Endothelial cell (in vitro differentiated cells): ENCODE measurements at places on chromosomes 1 and 21.

GRCh38 chr1:225354906-225355305 lies 72.9 kb downstream of the LBR start:
- H3K27me3 ChIP-seq: no peaks in the 10 kb centered on the region
- no peak overlapping the region for H3K4me3 ChIP-seq
- H3K4me1 ChIP-seq: peaks cover 3% of the 10 kb centered on the region
- no peaks in the 10 kb centered on the region for H3K36me3 ChIP-seq
- no peak overlapping the region for H3K27ac ChIP-seq
- no peak for DNase-seq

DNA sequence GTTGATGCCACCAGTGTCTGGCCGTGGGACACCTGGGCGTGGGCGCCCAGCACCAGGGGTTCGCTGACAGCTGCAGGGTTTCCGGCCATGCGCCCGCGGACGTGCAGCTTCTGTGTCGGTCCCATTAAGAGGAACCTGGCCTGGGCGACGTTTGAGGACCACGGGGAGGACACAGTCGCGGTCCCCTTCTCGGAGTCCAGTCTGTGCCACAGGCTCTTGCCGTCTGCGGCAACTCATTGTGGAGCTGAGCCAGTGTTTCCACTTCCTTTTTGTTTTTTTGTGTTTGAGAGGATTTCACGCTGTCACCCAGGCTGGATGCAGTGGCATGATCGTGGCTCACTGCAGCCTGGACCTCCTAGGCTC lies 1.6 kb upstream of the C1orf159 start:
- H3K27me3 ChIP-seq: peaks cover 17% of the 10 kb centered on the region
- DNase-seq: no peak
- H3K36me3 ChIP-seq: peaks cover 10% of the 10 kb centered on the region

DNA sequence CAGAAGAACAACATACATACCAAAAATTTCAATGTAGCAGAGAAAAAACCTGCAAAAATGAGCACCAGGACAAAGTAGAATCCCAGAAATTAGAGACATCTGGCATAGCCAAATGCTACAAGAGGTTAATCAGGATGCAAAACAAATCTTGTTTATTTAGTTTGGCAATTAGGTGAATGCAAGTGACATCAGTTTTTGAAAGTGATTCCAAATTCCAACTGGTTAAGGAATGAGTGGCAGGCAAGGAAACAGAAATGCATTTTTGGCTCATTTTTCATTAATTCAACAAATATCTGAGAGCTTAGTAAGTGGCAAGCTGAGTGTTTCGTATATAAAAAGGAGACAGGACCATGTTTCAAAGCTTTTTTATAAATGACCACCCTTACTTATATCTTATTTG lies 21.3 kb downstream of the SCAF4 start:
- no peak overlapping the region for H3K27ac ChIP-seq
- no peaks in the 10 kb centered on the region for H3K27me3 ChIP-seq

DNA sequence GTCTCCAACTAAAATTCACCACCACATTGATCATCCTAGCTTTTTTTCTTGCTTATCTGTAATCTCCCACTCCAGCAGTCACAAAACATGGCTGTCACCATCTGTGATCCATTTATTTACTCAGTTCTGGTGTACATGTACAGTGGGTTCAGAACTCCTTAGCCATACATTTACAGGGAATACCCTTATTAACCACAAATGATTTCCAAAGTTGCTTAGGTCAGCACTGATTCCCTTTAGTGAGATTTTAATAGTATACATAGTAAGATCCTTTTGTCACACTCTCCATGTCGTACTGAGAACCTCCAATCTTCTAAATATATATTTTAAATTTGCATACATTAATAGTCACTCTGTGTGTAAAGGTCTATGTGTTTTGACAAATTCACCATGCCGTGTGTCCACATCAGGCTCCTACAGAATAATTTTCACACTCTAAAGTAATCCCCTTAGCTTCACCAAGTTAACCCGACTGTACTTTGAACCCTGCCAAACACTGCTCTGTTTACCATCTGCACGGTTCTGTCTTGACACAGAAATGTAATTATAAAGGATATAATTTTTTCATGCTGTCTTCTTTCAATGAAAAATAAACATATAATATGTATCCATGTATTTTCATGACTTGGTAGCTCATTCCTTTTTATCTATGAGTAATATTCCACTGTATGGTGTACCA lies 473.6 kb upstream of the ZP4 start:
- no peaks in the 10 kb centered on the region for H3K36me3 ChIP-seq
- no peaks in the 10 kb centered on the region for H3K4me1 ChIP-seq
- no peak overlapping the region for H3K27ac ChIP-seq
- no peaks in the 10 kb centered on the region for H3K27me3 ChIP-seq

DNA sequence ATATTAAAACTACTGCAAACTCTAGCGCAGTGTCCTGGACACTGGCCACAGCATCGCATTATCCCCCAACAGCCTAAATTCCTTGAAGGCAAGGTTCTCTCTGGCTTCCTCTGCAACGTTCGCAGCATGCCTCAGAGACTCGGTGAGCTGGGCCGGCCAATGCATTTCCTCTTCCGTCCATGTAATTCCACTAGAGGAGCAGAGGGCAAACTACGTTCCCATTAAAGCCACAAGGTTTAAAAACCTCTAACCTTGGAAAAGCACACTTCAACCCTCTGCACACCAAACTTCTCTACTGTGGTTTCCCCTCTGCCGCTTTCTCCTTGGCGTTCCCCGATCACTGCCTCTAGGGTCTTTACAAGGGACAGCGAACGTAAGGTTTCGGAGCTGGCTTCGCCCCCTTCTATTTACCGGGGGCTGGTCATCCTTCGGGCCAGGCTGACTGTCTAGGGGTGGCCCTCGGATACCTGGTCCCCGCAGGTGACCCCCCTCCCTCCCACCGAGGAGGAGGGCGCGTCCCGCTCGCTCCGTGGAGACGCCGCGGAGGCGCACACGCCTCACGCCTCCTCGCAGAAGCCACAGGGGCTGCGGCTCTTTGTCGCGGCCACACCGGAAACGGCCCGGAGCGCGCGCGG lies 456 bp upstream of the SMYD2 start:
- H3K4me3 ChIP-seq: peak overlapping the region; percentile 92
- H3K4me1 ChIP-seq: peaks cover 32% of the 10 kb centered on the region
- peak; percentile 57 for DNase-seq
- H3K27me3 ChIP-seq: peaks cover 6% of the 10 kb centered on the region
- H3K27ac ChIP-seq: peak overlapping the region; percentile 96
- H3K36me3 ChIP-seq: peaks cover 18% of the 10 kb centered on the region
